ENCODE measurements at places on chromosomes 3 and 15.
A peak's percentile ranks its signal among the peaks of the same experiment; 100 is the strongest.

- no peak for DNase-seq
Observed at GRCh38 chr3:193660698-193661411, 67.8 kb downstream of the OPA1 start.

DNA sequence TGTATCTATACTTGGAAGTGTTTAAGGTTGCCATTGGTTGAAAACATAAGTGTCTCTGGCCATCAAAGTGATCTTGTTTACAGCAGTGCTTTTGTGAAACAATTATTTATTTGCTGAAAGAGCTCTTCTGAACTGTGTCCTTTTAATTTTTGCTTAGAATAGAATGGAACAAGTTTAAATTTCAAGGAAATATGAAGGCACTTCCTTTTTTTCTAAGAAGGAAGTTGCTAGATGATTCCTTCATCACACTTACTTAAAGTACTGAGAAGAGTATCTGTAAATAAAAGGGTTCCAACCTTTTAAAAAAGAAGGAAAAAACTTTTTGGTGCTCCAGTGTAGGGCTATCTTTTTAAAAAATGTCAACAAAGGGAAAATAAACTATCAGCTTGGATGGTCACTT, 19.7 kb downstream of the B3GNT5 start:
- DNase-seq = no peak

DNA sequence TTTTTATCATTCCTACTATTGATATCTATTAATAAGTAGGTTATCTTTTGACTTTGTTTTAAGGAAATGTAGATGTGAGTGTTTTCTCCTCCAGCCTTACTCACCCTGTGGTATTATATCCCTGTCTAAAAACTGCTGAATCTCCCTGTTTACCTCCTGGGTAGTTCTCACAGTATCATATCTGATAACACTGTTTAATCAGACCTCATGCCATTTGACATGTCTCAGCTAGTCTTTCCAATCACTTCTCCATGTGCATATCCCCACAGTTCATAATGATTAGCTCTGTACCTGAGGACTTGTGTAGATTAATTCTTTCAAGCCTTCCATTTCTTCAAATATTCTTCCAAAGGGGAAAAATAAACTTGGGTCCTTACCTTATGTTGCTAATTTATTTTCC, 30.7 kb downstream of the DUOX2 start:
- no peak for DNase-seq

DNA sequence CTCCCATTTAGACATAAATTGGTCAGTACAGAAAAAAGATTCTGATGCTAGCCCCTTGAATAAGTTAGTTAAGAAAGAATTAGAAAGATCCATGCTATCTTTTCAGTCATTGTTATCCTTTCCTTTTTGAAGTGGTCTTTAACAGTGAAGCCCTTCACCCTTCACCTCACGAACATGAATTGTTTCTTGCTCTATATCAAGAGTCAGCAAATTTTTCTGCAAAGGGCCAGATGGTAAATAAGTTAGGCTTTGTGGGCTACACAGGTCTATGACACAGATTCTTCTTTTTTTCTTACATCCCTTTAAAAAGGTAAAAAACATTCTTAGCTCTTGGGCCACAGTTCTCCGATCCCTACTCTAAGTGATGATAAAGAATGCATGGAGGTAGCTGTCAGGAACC, 74.9 kb downstream of the DMXL2 start:
- DNase-seq = no peak

DNA sequence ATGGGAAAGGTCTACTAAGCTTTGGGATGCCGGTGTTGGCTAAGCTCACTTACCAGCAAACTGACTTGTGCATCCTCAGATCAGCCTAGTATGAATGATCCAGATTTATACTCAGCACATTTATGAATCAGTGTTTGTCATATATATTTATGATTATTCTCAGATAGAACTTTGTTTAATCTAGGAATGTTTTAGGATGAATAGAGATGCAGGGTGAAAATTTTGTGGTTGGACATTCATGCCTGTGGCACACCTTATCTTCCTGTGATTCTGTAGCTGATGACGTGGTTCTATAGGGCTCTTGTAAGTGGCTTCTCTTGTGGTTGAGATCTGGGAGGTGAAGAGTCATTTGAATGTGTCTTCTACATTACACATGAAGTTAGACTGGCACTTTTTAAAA, 11.4 kb downstream of the CDIN1 start:
- no peak for DNase-seq

GRCh38 chr3:50140990-50141389, 14.1 kb upstream of the SEMA3F start:
- no peak for DNase-seq

GRCh38 chr15:58562135-58562534, 130.3 kb downstream of the LIPC start:
- no peak for DNase-seq

DNA sequence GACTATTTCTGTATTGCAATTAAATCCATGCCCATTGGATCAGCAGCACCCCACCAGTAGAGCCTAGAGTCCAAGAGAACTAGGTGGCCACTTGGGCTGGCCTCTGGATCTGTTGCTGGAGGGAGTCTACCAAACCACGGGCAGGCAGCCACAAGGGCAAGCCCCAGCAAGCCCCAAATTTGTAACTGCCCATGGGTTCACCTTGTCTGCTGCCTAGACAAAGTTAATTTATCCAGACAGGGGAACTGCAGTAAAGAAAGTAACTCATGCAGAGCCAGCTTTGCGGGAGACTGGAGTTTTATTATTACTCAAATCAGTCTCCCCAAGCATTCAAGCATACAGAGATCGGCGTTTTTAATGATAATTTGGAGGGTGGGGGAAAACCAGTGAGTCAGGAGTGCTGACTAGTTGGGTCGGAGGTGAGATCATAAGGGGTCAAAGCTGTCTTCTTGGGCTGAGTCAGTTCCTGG, 74.0 kb upstream of the TERB2 start:
- DNase-seq = peak; percentile 35

DNA sequence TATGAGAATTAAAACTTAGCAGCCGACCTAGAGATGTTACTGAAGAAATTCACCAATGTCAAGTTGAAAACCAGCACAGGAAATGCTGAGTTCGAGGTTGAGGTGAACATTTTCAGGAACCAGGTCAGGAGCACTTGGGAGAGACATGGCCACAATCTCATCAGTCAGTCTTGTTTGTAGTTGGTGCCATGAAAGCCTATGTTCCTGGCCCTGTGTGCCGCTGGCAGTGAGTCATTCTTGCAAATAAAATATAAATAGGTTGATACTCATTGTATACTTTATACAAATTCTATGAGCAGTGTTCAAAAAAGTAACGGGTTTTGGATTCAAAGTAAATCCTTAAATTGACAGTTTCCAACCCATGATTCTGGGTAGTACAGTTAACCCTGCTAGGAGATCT, 1.5 kb upstream of the FSIP1 start:
- no peak for DNase-seq

GRCh38 chr3:53035825-53036619, 9.9 kb downstream of the SFMBT1 start:
- DNase-seq = peak; percentile 22

- DNase-seq = no peak
Observed at GRCh38 chr3:189652042-189652441, 20.9 kb downstream of the TP63 start.

DNA sequence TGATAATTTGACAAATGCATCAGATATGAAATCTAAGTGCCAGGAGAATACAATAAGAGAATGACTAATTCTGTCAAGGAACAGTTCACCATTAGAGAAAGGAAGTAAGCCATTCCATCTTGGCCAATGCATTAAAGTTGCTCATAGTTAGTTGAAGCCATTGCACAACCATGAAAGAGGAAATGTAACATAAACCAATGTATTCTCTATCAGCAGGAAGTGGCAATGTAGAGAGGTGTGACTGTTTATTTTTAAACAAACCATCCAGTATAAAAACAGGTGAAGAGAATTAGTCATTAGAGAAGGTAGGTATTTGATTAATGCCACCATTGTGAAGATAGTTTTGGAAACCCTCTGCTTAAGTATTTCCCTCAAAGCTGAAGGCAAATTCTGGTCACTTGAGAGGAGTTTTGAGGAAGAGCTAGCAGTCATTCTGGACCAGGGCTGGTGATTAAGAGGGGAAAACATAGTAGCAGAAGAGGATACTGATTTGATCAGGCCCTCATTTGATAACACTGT, 10.7 kb upstream of the ANXA2 start:
- DNase-seq = peak; percentile 68

DNA sequence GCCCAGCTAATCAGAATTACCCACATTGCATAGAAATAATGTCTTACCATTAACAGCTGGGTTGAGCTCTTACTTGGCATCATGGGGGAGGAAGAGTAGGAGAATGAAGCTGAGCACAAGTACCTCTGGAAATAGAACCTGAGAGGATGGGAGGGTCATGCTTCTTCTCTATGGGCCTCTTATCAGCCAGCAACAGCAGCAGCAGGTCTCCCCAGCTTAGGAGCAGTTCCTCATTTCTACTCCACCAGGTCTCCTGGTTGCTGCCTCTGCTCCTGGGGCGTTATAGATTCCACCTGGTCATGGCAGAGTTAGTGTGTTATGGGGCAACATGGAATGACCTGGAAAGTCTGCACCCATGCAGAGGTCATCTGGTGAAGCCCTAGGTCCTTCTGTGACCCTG, 3.4 kb downstream of the FSD2 start:
- DNase-seq = no peak

DNA sequence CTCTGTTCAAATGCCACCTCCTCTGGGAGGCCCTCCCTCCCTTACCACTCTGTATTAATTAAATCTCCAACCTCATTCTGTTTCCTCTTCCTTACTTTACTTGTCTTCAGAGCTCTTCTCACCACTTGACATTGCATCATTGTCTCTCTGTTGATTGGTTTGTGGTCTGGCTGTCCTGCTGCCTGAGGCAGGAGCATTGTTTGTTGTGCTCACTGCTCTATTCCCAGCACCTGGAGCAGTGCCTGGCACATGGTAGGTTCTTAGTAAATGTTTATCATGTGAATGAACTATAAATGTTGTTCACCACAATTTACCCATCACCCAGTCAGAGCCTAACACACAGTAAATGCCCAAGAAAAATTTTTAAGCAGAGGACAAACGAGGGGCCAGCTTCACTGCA, 6.7 kb upstream of the BFSP2 start:
- no peak for DNase-seq

Data from CD4-positive, alpha-beta T cell treated with Interleukin-4 for 4 hours (primary cell).